ENCODE measurements at places on chromosomes 7 and 10.

DNA sequence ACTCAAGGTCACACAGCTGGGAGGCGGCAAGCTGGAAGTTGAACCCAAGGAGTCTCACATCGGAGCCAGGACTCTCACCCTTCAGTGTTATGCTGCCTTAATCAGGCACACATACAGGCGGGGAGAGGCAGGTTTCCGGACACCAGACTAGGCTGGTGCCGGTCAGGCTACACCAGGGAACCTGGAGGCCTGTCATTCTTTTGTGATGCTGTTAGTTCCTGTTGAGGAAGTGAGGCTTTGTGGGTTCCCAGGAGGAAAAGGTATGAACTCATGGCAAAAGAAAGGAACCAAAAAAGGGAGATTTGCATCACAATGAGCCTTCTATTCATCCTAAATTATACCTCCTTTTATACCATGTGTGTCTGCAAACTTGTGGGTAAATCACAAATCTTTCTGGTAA is 103.8 kb downstream of the TCF7L2 start:
- peak; percentile 60 for DNase-seq

- DNase-seq = peak; percentile 88
These were observed 43.3 kb upstream of the MTURN start for GRCh38 chr7:30091491-30091912.

DNA sequence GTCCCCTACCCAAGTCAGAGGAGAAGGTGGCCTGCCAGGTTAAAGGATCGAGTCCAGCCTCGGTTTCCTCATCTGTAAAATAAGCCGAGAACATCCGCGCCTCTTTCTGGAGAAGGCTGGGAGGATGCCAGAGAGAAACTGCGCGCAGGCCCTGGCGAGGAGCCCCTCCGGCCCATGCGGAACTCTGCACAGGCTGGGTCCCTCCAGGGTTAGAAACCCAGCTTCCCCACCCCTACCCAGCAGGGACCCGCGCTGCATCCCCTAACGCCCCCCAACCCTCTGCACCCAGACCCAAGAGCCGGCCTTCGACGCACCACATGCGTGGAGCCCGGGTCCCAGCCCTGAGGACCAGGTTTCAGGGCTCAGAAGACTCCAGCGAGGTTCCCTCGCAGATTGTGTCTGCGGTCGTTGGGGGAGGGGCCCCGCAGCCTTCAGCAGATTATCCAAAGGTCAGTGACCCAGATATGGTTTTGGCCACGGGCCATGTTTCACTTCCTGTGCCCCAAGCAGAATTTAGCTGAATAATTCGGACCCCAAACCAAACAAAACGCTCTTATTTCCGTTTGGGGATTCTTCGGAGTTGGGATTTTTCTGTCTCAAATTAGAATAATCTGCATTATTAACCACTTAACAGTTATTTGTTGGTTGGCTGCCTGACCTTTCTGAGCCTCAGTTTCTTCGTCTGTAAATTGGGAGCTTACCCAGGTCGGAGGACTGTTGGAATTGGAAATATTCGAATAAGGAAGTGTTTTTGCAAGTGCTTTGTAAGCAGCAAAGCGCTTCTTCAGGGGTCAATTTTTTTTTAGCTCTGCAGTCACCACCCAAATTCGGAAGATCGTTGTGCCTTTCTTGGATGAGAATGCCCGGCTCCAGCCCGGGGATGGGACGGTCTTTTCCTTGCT is 167.7 kb downstream of the UBE2H start:
- no peak for DNase-seq

DNA sequence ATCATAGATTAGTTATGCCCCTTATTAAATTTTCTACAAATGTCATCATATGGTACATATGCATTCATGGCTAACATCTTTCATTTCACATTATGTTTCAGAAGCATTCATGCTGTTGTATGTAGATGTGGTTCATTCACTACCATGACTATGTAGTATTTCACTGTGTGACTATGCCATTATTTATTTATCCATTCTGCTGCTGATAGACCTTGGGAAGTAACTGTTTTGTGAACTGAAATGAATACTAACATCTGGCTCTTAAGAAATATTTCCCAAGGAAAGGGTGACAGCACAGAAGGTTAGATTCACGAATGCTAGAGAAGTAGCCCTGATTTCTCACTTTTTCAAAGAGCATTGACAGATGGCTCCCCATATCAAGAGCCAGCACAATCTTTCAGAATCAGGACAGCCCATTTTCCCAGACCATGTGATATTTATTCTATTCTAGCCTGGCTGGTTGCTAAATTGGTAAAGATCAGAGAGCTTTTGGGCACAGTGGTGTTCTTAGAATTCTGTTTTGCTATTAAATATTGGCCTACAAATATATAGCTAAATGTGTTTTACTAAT is 157.4 kb downstream of the DYNC1I1 start:
- no peak for DNase-seq
